ENCODE measurements at places on chromosomes 2 and 18. TPM values are rescaled to one million over a fixed set of nuclear protein-coding genes. Genes with fewer than 3 reads are reported as not detected.

Gene CLIP4
- total RNA-seq, result 74.8 TPM

Gene RAX
- not detected for total RNA-seq

Gene HOXD4
- 1.5 TPM for total RNA-seq

GRCh38 chr2:74199275-74199701, 873 bp downstream of the MTHFD2 start:
- DNase-seq, result no peak

GRCh38 chr2:70089220-70089982, 2.1 kb downstream of the PCBP1 start:
- DNase-seq, result peak; percentile 85

GRCh38 chr18:24801001-24801400, 340.6 kb downstream of the HRH4 start:
- DNase-seq, result no peak

DNA sequence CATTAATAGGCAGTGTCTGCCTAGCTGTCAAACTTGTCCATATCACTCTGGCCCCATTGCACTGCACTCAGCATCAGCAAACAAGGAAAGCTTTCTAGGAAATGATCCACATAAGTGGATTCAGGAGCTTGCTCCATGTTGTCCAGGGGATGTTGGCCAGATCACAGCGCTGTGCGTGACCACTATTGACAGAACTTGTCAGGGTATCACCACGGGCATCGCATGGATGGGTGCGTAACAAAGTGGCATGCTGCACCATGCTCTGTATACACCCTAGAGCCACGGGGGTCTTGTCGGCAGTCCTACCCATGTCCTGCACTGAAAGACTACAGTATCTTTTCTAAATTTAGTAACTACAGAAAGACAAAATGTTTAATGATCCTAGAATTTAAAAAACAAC, 15.6 kb downstream of the SATB2 start:
- no peak for DNase-seq

GRCh38 chr2:108534584-108535356, 500 bp downstream of the LIMS1 start:
- DNase-seq, result peak; percentile 67

GRCh38 chr2:66508484-66509071, 73.7 kb downstream of the MEIS1 start:
- DNase-seq, result no peak

DNA sequence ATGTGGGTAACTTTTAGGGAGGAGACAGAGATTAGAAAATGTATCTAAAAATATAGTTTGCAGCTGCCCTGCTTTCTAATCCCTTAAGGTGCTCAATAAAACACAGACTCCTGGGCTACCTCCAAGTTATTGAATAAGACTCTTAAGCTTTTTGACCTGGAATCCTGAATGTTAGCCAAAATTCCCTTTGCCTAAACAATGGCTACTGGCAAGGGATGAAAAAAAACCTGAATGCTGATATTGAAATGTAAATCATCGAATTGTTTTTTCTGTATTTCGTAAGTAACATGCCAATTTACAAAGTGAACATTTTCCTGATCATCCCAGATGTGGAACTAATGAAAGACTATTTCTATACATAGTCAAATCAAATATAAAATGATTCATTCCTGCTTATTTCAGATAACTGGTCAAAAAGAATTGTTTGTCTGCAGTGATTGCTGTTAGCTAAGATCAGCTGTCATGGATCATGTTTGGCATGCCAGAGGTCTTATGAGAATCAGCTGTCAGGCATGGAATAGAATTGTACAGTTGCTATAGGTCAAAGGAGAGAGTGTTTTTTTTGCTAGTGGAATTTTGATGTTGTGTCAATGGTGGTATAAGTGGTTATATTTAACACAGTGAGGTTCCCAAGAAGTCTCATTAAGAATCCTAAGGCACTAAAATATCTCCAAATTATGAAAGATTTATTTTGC, 363.6 kb upstream of the CWC22 start:
- peak; percentile 66 for DNase-seq

All from tongue (tissue), 3 donors.